NCI-H1694 (cell line): ENCODE measurements at places on chromosomes 1 and 21.

GRCh38 chr1:82181846-82182245, 381.1 kb downstream of the ADGRL2 start:
- DNase-seq, result no peak

DNA sequence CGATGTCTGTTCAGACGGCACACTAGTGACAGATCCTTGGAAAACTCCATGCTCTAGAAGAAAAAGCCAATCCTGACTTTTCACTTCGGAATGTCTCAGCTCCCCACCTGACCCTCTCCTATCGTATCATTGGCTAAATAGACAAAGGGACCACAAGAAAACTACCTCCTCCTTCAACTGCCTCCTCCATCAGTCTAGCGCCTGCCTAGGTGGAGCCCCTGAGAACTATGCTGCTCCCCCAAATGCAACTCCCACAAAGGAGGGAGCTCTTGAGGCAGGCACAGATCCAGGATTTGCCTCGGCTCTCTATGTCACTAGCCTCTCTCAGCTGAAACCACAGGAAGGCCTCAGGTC, 148.4 kb downstream of the TOMM20 start:
- no peak for DNase-seq

- no peak for DNase-seq
Measured at GRCh38 chr1:101704895-101705294, 291.8 kb downstream of the OLFM3 start.

- no peak for DNase-seq
Measured at GRCh38 chr1:214496126-214496525, 55.3 kb downstream of the PTPN14 start.
